Mucosa of descending colon (tissue), 3 donors: ENCODE measurements at places on chromosomes 1 and 21. TPM values are rescaled to one million over a fixed set of nuclear protein-coding genes. Genes with fewer than 3 reads are reported as not detected.

GRCh38 chr1:108627256-108627655, 33.6 kb downstream of the HENMT1 start:
- no peak for DNase-seq

- DNase-seq = peak; percentile 60
Observed at GRCh38 chr1:234899041-234899729, 229.5 kb downstream of the TOMM20 start.

Gene NTMT2
- not detected for total RNA-seq

- DNase-seq = peak; percentile 54
Observed at GRCh38 chr1:26542771-26543451, 13.3 kb downstream of the RPS6KA1 start.
